ENCODE measurements at places on chromosomes 5 and 9.

DNA sequence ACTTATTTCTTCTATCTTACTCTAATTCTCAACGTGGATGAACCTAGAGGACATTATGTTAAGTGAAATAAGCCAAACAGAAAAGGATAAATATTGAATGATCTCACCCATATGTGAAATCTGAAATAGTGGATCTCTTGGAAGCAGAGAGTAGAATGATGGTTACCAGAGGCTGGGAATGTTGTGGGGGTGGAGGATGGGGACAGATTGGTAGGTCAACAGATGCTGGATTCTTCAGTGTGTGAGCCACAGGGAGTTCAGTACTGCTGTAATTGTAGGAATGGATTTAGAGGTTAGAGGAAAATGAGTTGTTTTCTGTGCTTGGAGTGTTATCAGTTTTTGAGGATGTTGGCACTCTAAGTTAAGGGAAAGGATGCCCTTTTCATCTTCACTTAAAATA is 190.6 kb downstream of the FBXL7 start:
- no peak for DNase-seq

DNA sequence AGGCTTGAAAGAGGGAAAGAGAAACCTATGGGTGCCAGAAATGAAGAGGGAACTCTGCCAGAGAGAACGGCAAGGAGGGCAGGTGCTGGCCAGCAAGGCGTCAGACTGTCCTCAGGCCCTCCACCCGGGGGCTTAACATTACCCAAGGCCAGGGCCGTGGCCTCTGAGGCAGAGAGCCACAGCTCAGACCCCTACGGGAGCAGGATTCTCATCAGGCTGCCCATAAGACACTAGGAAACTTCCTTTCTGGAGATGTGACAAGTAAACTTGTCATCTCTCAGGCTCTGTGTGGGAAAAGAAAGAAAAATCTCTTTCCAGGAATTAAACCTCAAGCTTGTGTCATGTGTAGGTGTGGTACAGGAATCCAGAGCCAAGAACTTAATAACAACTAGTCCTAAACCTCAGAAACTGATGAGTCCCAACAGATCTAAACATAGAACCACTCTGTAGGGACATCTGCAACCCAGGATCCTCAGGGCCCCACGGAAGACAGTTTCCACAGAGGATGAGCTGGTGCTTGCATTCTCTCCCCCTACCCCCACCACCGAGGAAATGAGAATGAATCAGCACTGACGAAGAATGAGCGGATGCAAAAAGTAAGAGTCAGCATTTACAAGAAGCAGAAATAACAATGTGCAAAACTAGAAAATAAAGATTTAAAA is 74.3 kb downstream of the DCP2 start:
- DNase-seq = no peak

DNA sequence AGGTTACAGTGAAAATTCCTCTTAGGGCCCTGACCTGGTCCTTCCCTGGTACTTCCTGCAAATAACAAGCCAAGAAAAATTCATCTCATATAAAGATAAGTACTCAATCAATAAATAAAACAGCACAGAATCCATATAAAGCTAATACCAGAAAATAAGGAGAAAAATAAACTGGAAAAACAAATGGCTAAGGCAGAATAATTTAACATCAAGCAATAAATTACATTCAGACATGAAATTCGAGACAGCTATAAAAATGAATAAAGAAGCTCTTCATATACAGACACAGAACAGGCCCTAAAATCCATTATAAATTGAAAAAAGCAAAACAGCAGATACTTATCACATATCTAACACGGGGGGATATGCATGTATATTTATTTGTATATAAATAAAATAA is 99.2 kb downstream of the DTWD2 start:
- DNase-seq = no peak

GRCh38 chr9:18707489-18708205 is 233.7 kb downstream of the ADAMTSL1 start:
- DNase-seq = no peak

DNA sequence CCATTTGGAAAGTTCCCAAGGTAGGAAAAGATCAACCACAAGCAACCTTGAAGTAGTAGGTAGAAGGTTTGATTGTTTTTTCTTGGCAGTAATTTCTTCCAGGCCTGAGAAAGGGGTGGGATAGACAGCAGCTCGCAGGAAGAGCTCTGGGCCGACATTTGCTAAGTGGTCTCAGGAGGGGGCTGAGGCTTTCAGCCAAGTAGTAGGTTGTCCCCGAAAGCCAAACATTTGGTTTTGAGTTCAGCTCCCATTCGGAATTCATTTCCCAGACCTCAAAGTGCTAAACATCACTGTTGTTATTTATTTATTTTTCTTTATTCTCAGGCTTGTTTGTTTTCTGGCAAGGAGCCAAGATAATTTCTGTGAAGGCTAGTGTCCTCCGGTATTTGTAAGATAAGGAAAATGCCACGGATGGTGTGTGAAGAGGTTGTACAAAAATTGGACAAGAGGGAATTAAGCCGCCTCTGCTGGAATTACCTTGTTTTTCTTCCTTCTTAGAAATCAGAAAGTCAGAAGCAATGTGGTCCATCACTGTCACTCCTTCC is 112.1 kb downstream of the KIF4B start:
- no peak for DNase-seq

- DNase-seq = no peak
These were observed 39.4 kb upstream of the SMIM32 start for GRCh38 chr5:136232316-136232715.

DNA sequence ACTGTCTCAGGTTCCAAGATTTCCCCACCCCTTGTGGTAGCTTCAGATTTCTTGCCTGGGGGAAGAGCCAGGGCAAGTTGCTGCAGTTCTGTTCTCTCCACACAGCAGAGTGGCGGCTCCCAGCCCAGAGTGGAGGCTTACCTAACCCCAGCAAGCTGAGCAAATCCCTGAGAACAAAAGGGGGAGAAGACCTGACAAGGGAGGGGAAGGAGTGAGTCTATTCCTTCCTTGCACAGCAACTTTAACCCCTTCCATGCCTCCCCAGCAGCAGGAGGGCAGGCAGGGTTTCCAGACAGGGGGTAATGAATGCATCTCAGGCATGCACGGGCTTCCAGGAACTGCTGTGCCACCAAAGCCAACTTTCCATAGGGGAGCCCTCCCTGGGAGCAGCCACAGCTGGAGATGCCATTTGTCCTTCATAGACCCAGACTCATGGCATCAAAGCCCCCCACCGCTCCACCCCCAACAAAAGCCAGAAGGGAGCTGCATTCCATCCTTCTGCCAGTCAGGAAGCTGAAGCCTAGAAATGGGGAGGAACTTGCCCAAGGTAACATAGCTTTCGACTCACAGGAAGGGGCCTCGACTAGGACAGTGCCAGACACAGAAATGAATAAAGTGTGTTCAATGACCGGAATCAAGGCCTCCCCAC is 28.8 kb upstream of the FAT2 start:
- no peak for DNase-seq

- DNase-seq = no peak
These were observed 12.6 kb upstream of the SEMA5A start for GRCh38 chr5:9558319-9558965.

DNA sequence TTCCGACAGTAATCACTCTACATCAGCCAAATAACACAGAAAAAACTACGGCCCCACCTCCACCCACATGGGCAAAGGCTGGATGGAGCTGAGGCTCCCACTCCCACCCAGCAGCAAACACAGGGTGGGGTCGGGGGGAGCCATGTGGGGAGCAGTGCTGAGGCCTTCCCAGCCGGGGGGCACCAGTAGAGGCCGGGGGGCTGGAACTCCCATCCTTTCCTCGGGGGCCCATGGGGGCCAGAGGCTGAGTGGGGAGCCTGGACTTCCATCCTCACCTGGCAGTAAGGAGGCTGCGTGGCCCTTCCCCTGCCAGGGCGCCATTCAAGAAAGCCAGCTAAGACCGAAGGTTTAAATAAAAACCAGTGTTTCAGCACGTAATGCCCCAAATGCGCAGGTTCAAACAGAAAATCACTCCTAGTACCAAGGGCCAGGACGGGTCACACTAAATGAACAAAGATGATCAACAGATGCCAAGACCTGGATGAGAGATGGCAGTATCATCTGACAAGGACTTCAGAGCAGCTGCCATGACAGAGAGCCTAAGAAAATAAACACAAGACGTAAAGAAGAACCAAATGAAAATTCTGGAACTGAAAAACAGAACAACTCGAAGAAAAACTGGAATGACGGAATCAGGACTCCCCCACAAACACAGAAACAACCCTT is 9.4 kb downstream of the CCDC127 start:
- DNase-seq = no peak

DNA sequence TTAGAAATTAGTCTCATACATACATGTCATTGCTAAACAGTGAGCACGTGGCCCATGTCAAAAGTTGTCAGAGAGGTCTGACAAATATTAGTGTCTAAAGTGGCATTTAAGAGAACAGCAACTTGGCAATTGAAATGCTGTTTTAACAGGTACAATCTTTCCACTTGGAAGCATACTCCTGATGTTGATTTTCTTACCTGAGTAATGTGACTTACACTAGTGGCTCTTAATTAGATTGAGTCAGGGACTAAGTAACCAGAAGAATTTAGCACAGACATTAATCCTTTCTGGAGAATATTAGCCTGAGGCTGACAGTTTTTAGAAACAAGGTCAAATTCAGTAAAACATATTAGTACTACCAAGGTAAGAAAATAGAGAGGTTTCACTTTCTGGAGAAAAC is 357.0 kb upstream of the ZNF608 start:
- DNase-seq = no peak

DNA sequence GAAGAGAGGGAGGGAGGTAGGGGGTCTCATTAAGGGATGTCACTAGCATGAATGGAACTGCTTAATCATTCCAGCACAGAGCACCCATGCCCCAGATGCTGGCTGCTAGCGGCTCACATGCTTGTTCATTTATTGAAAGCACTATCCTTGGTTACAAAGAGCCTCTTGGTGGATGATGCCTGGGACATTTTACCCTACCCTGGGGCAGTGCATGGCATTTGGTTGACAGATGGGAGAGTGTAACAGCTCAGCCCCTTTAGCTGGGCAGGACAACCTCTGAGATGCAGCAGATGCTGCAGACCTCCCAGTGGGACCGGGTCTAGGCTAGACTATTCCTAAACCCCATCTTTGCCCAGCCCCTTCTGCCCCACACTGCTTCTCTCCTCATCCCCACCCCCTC is 46.9 kb upstream of the TCERG1 start:
- no peak for DNase-seq

DNA sequence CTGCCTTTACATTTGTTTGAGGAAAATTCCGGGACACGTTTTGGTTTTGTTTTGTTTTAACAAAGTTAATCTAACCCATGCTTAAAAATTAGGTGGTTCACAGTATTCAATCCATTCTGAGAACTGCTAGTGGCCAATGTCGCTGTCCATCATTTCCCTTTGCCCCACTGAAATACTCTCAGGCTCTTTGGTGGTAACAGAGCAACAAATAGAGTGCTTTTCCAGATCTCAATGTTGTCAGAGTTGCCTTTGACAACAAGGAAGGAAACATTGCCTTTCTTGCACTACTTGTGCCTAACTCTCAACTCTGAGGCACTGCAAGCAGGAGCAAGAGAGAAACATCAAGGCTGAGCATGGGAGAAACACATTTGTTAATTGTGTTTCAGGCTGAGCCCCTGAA is 154.0 kb downstream of the MCTP1 start:
- no peak for DNase-seq

DNA sequence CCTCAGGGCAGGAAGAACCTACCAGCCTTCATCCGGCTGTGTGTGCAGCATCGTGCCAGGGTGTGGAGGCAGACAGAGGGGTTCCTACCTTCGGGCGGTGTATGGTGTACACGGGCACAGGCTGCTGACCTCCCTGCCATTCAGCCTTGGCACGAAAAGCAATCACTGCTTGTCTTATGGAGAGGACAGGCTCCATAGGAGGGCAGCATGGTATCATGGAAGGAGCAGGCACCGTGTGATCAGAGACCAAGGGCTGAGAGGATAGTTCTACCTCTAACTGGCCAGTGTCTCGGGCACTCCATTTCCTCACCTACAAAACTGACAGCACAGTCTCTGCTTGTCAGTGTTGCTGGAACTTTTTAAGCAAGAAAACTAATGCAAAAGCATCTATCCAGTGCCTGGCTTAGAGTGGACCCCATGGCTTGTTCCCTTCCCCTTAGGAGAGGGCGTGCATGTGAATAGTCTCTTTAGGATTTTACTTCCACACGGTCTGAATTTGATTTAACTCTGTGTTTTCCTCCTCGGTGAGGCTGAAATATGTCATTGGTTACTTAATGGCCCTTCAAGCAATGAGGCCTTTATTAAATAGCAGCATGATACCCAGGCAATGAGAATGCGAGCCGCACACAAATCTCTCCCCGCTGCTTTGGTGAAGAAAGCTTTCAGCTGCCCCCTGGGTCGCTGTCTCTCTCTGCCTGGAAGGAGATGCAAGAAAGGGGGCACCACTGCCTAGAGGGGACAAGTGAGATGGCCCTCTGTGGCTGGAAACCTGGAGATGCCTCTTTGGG is 22.2 kb downstream of the TTLL11 start:
- no peak for DNase-seq

- no peak for DNase-seq
These were observed 271.8 kb downstream of the PSAT1 start for GRCh38 chr9:78568774-78569173.

DNA sequence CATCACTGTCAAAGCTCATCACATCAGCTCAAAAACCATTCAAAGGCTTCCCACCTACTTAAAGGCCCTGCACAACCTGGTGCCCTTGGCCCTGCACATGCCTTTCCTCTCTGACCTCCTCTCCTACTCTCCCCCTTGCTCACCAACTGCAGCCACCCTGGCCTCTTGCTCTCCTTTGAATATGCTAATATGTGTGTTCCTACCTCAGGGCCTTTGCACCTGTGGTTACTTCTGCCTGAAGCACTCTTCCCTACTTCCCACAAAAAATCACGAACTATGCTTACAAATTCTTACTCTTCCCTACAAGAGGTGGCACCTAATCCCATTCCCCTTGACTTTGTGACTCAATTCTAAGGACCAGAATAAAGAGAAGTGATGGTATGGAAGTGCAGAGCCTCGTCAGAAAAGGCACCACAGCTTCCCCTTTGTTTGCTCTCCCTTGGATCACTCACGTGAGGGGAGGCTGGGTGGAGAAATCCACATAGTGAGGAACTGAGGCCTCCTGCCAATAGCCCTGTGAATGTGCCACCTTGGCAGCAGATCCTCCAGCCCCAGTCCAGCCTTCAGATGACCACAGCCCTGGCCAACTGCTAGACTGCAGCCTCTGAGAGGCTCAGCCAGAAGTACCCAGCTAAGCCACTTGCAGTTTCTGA is 3.2 kb upstream of the TMEM171 start:
- DNase-seq = no peak

GRCh38 chr5:151096001-151096373 is 15.2 kb upstream of the TNIP1 start:
- DNase-seq = no peak

DNA sequence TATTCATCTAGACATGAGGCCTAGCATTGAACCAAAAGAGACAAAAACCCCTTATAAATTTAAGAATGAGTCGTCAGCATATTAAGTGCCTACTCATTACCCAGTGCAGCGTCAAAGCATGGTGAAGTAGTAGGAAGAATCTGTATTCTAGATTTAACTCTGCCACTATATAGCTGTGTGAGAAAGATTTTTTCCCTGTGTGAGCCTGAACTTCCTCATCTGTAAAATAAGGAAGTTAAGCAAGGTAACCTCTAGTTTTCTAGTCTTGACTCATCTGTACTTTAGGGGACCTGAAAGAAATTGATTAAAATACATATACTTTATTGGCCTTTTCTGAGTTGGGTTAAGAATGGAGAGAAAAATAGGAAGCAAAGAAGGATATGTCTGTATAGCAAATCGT is 82.1 kb upstream of the RUSC2 start:
- DNase-seq = no peak

GRCh38 chr5:95850391-95850894 is 27.9 kb upstream of the GLRX start:
- no peak for DNase-seq

Measured in GM18507 (cell line).